ENCODE measurements at places on chromosomes 2 and 18. TPM values are rescaled to one million over a fixed set of nuclear protein-coding genes. Genes with fewer than 3 reads are reported as not detected.

The IL1F10 gene
- not detected for total RNA-seq

The SALL3 gene
- 29.0 TPM for total RNA-seq

GRCh38 chr2:99706735-99707134 is 216.9 kb upstream of the REV1 start:
- no peak for DNase-seq
- H3K4me3 ChIP-seq, result 0 out of 2 replicates have a peak overlapping the region, but pooled peaks have one; percentile 12
- H3K4me1 ChIP-seq, result peaks cover 37% of the 10 kb centered on the region
- no peak overlapping the region for H3K27ac ChIP-seq

The COL3A1 gene
- total RNA-seq, result 0.17 TPM

DNA sequence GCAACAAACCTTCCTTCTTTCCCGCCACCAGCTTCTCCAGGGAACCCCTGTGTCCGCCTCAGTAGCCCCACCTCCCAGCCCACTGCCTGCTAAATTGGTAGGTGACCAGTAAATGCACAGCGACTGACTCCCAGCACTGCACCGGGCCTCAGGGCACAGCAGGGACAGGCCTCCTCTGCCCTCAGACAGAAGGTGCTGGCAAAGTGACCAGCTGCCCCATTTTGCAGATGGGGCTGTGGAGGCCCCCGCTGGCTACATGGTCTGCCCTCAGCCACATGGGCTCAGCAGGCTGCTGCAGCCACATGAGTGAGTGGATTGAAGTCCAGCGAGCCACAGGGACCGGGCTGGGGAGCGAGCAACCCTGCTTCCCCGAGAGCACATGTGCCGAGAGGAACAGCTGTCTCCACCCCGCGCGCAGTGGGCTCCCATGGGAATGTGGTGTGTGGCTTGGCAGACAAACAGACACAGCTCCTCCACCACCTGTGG is 7.8 kb upstream of the NPPC start:
- H3K4me3 ChIP-seq, result no peak overlapping the region
- no peak for DNase-seq
- peaks cover 2% of the 10 kb centered on the region for H3K27me3 ChIP-seq
- H3K27ac ChIP-seq, result no peak overlapping the region
- no peaks in the 10 kb centered on the region for H3K36me3 ChIP-seq

DNA sequence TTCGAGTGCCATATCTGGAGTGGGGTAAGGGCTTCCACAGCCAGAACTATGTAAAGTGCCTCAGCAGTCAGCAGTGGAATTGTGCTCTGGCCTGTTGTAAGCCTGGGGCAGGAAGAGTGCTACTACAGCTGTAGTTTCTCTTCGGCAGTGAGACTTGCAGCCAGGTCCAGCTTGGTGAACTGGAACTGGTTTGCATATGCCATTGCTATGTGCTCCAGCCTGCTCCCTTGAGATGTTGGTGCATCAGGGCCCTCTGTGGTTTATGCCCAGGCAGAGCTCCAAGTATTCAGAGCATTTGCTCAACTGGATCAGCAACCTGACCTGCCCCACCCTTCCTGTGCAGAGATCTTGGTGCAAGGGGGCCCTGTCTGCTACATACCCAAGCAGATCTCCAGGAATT is 47.8 kb downstream of the ZNF804A start:
- H3K27me3 ChIP-seq, result no peaks in the 10 kb centered on the region
- no peak overlapping the region for H3K4me3 ChIP-seq
- no peaks in the 10 kb centered on the region for H3K4me1 ChIP-seq
- H3K27ac ChIP-seq, result no peak overlapping the region
- DNase-seq, result no peak

- peaks cover 7% of the 10 kb centered on the region for H3K4me1 ChIP-seq
- H3K4me3 ChIP-seq, result no peak overlapping the region
- H3K27me3 ChIP-seq, result no peaks in the 10 kb centered on the region
- H3K36me3 ChIP-seq, result no peaks in the 10 kb centered on the region
- no peak overlapping the region for H3K27ac ChIP-seq
Measured at GRCh38 chr2:241863536-241863954, 4.9 kb upstream of the PDCD1 start.

GRCh38 chr2:61448229-61448628 is 22.7 kb downstream of the USP34 start:
- DNase-seq, result no peak
- H3K27ac ChIP-seq, result no peak overlapping the region
- H3K4me1 ChIP-seq, result no peaks in the 10 kb centered on the region
- H3K4me3 ChIP-seq, result no peak overlapping the region

GRCh38 chr18:58052960-58053359 is 8.9 kb downstream of the NEDD4L start:
- H3K36me3 ChIP-seq, result no peaks in the 10 kb centered on the region
- H3K27me3 ChIP-seq, result no peaks in the 10 kb centered on the region
- peaks cover 23% of the 10 kb centered on the region for H3K4me1 ChIP-seq
- no peak overlapping the region for H3K27ac ChIP-seq
- no peak for DNase-seq
- no peak overlapping the region for H3K4me3 ChIP-seq

GRCh38 chr2:160381425-160381951 is 112.1 kb downstream of the RBMS1 start:
- no peak overlapping the region for H3K27ac ChIP-seq
- H3K36me3 ChIP-seq, result no peaks in the 10 kb centered on the region
- no peak for DNase-seq
- H3K4me1 ChIP-seq, result peaks cover 56% of the 10 kb centered on the region

The RGPD3 gene
- total RNA-seq, result 0.28 TPM

DNA sequence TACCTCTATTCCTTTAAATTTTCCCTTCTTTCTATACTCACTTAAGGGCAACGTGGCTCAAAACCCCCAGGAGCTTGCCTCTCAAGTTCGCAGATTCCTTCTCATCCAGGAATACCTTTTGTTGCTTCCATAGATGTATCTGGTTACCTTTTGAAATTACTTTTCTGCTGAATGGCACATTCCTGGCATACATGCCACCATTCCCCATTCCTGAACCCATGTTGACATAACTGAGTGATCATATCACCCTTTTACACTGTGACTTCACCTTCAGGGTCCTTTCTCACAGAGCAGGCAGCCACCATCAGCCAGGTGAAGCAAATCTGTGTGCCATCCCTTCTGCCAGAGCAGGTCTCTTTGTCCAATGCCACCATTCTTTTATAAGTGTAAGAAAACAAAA is 615.8 kb downstream of the ARHGAP15 start:
- DNase-seq, result peak; percentile 47
- no peak overlapping the region for H3K4me3 ChIP-seq
- H3K36me3 ChIP-seq, result no peaks in the 10 kb centered on the region
- H3K27ac ChIP-seq, result no peak overlapping the region
- peaks cover 11% of the 10 kb centered on the region for H3K4me1 ChIP-seq

DNA sequence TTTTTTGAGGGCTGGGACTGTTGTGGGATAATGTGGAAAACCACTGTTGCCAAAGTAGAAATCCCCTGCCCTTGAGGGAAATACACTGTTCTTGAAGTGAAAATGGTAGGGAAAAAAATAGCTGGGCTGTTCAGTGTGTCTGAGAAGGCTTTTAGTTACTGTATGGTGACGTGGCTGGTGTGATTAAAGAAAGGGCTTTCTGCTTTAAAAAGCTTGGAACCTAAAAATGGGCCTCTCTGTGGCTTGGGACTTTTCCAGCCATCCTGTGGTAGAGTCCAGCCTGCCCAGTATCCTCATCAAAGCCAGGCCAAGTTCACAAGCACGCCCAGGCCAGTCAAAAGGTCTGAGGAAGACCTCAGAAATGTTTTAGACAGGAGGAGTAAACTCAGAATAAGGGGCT is 6.8 kb downstream of the MGAT5 start:
- DNase-seq, result no peak
- H3K36me3 ChIP-seq, result no peaks in the 10 kb centered on the region
- H3K4me3 ChIP-seq, result no peak overlapping the region
- no peak overlapping the region for H3K27ac ChIP-seq
- peaks cover 15% of the 10 kb centered on the region for H3K4me1 ChIP-seq
- no peaks in the 10 kb centered on the region for H3K27me3 ChIP-seq

The CRYBA2 gene
- total RNA-seq, result not detected

DNA sequence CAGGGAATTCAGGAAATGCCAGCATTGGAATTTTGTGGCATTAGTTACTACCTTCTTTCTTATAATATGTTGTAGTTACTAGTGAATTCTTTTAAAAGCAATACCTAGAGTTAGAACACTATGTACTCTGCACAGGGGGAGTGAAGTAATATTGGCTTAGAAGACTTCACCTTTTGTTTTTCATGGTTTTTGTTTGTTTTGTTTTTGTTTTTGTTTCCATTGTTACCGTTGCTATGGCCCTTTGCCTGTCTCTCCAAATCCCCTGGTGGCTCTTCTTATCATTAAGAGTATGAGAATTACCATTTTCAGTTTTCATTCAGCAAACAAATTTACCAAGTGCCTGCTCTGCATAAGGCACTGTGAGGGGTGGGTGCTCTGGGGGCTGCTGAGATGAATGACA is 160.1 kb downstream of the HAUS1 start:
- peak; percentile 87 for DNase-seq
- no peaks in the 10 kb centered on the region for H3K27me3 ChIP-seq
- H3K27ac ChIP-seq, result peak overlapping the region; percentile 67
- no peak overlapping the region for H3K4me3 ChIP-seq

DNA sequence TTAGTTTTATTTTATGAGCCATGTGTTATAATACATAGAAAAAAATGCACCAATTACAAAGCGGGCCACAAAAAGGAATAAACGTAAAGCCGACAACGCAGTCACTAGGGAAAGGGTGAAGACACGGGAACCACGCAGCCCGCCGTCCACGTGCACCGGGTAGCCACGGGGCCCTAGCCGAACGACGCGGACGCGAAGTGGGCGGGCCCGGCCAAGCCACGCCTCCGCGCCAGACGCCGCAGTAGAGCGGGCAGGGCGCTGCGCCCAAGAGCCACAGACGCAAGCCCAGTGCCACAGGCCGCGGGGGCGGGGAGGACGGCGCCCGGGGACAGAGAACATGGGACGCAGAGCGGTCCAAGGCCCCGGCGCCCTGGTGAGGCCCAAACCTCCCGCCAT is at the start of gene DUSP28:
DUSP28 (plus strand) TSS at position 274 of the 396 bp plus-strand sequence. CDS start 328 bp downstream, outside the sequence.
- H3K27ac ChIP-seq, result peak within 1 kb of the TSS; percentile 70
- peaks cover 15% of the 10 kb centered on the region for H3K4me1 ChIP-seq
- no peaks in the 10 kb centered on the region for H3K36me3 ChIP-seq

DNA sequence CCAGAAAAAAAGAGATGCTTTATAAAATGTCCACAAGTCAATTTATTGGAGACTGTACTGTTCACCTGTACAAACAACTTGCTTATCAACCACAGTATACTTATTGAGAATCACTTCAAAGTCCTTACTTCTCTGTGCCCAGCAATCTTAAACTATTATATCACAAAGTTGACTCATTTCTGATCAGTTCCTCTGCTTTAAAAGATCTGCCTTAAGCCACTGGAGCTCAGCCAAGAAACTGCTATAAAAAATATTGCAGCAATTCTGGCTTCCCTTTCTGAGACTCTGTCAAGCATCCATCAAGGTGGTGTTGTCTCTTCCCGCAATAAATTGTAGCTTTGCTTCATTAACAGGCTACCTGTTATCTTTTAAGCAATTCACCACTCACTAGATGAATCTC is 375.2 kb upstream of the SPHKAP start:
- no peaks in the 10 kb centered on the region for H3K36me3 ChIP-seq
- no peak for DNase-seq
- H3K4me1 ChIP-seq, result no peaks in the 10 kb centered on the region
- no peak overlapping the region for H3K4me3 ChIP-seq
- H3K27me3 ChIP-seq, result no peaks in the 10 kb centered on the region

The RAMP1 gene
- 2.7 TPM for total RNA-seq

The TUBB8B gene
- 3.6 TPM for total RNA-seq

The FSIP2 gene
- total RNA-seq, result 3.8 TPM

DNA sequence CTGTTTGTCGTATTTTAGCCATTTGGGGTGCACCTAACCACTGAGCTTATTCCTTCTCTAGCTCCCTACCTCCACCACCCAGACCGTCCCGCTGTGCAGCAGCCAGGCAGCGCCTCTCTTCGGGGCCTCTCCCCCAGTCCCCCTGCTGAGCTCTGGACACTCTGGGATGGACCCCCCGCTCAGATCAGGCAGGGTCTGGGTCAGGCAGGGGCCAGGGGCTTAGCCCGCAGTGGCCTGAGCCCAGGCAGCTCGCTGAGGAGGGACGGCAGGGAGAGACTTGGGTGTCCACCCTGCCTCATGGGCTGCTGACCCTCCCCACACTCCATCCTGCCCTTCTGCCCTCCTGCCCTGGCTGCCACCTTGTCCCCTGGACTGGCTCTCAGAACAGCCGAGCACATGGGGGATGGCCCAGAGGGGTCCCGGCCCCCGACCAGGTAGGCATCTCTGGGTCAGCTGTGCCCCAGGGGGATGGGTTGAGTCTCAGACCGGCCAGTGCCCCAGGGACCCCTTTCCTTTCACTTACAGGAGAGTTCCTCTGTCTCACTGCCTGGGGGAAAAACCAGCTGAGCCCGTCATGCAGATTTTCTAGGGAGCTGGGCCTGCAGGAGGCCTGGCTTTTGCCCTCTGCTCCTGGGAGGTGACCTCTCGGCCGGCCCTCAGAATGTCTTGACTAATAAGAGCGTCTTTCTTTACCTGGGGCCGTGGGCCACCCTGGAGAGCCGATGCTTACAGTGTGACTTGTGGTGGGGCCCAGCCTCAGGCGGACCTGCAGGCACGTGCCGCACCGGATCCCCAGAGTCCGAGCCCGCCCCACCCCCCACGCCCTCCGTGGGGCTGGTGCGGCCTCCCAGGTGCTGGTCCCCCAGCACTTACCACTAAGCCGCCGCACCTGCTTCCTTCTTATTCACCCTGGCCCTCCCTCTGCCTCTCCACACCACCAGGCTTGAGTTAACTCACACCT is 22.8 kb upstream of the PXDN start:
- H3K27me3 ChIP-seq, result no peaks in the 10 kb centered on the region
- H3K36me3 ChIP-seq, result no peaks in the 10 kb centered on the region
- DNase-seq, result peak; percentile 37
- H3K27ac ChIP-seq, result no peak overlapping the region

The SERPINB12 gene
- total RNA-seq, result not detected

The MALT1 gene
- 18.8 TPM for total RNA-seq

- H3K4me1 ChIP-seq, result no peaks in the 10 kb centered on the region
- no peaks in the 10 kb centered on the region for H3K36me3 ChIP-seq
- no peaks in the 10 kb centered on the region for H3K27me3 ChIP-seq
- no peak overlapping the region for H3K27ac ChIP-seq
- no peak overlapping the region for H3K4me3 ChIP-seq
Measured at GRCh38 chr18:66438711-66439536, 165.0 kb downstream of the CDH19 start.

GRCh38 chr18:11953113-11953512 is 28.2 kb upstream of the IMPA2 start:
- peaks cover 25% of the 10 kb centered on the region for H3K4me1 ChIP-seq
- no peak overlapping the region for H3K27ac ChIP-seq
- DNase-seq, result no peak
- no peaks in the 10 kb centered on the region for H3K27me3 ChIP-seq
- no peaks in the 10 kb centered on the region for H3K36me3 ChIP-seq
- H3K4me3 ChIP-seq, result no peak overlapping the region

GRCh38 chr2:224882291-224883171 is 159.7 kb downstream of the DOCK10 start:
- no peaks in the 10 kb centered on the region for H3K4me1 ChIP-seq
- DNase-seq, result no peak
- H3K4me3 ChIP-seq, result no peak overlapping the region
- no peaks in the 10 kb centered on the region for H3K36me3 ChIP-seq
- H3K27ac ChIP-seq, result no peak overlapping the region

GRCh38 chr2:43832457-43832856 is 6.2 kb downstream of the ABCG5 start:
- H3K4me3 ChIP-seq, result peak overlapping the region; percentile 74
- H3K27me3 ChIP-seq, result peaks cover 26% of the 10 kb centered on the region
- no peaks in the 10 kb centered on the region for H3K36me3 ChIP-seq
- peak; percentile 29 for DNase-seq
- no peak overlapping the region for H3K27ac ChIP-seq

The PASK gene
- total RNA-seq, result 37.6 TPM

GRCh38 chr2:68566362-68566761 is 77.0 kb upstream of the PROKR1 start:
- H3K36me3 ChIP-seq, result no peaks in the 10 kb centered on the region
- DNase-seq, result no peak
- H3K4me3 ChIP-seq, result no peak overlapping the region
- no peak overlapping the region for H3K27ac ChIP-seq
- no peaks in the 10 kb centered on the region for H3K4me1 ChIP-seq
